ENCODE measurements at places on chromosomes 2 and 18.
A peak's percentile ranks its signal among the peaks of the same experiment; 100 is the strongest.

- DNase-seq = no peak
These were observed 11.5 kb downstream of the IGFBP5 start for GRCh38 chr2:216683846-216684245.

DNA sequence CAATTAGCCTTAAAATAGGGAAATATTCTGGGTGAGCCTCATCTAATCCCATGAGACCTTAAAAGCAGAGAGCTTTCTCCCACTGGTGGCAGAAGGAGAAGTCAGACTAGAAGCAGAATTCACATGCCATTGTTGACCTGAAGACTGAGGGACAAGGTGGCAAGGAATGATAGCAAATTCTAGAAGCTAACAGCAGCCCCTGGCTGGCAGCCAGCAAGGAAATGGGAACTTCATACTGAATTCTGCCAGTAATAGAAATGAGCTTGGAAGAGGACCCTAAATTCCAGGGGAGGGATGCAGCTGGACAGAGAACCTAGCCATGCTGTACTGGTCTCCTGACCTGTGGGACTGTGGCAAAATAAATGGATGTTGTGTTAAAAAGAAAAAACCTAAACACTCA lies 19.5 kb downstream of the B3GNT7 start:
- DNase-seq = no peak

GRCh38 chr2:205768815-205769494 lies 86.7 kb downstream of the NRP2 start:
- no peak for DNase-seq

DNA sequence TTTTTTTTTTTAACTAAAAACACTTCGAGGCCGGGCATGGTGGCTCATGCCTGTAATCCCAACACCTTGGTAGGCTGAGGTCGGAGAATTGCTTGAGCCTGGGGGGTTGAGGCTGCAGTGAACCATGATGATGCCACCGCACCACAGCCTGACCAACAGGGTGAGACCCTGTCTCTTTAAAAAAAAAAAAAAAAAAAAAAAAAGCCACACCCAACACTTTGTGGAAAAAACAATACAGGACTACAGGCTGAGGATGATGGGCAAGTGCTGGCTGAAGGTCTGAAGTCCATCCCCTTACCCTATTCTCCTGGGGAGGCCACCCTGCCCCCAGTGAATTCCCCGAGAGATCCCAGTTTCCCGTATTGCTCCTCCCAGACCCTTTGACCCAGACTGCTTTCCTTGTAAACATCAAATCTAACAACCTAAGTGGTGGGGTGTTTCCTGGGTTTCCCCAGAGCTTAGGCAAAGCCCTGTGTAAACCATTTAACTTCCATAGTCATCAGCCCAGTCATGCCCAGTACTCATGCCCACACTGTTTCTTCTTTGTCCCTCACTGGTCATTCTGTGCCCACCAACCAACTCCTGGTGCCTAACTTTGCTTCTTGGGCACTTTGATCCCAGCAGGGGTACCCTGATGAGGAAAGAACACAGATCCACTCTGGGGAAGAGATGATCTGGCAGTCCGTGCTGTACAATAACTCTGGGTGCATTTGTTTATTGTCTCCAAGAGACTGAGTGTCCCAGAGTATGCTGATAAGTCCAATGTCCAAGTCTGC lies 5.8 kb upstream of the TMEM37 start:
- DNase-seq = peak; percentile 27

DNA sequence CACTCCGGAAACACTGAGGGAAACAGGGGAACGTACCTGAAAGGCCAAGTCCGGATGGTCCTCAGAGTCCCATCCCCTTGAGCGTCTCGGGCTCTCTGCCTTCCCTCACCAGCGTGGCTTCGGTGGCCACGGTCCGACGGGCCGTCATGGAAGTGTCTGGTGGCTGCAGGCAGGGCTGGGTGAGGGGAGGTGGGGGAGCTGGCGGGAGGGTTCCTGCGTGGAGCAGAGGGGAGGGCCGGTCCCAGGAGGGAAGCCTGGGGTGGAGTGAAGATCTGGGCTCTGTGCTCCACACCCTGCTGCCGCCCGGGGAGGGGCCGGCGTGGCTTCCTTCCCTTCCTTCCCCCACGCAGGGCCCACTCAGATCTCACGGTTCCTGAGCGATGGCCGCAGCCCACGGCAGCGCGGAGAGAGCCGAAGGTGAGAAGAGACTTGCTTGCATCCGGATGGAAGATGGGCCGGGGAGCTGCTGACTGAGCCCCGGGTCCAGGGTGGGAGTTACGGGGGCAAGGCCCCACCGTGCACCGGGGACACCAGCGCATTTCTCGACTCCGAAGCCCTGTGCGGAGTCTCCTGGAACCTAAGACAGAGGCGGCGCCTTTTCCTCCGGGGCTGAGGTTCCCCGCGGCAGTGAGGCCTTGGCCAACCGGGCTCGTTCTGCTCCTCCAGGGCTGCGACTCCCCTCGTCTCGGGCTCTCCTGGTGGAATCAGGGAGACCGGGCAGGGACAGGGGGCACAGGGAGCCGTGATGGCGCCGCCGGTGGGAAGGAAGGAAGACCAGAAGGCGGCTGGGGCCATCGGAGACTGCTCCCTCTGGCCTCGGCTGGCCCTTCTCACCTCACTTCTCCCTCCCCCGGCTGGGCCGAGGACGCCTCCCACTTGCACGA lies 49.1 kb downstream of the KCNF1 start:
- no peak for DNase-seq

DNA sequence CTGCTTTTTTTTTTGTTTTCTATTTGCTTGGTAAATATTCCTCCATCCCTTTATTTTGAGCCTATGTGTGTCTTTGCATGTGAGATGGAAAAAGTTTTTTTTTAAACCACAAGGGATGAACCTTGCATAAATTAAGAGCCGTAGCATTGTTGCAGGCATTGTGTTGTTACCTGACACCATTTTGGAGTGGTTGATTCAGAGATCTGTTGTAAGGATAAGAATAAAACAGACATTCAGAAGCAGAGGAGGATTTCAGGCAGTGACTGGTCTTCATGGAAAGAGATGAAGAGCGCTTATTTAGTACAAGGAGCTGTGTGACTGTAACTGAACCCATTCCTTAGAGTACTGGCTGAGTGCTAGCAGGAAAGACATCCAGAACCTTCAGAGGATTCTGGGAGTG lies 101.2 kb downstream of the LTBP1 start:
- no peak for DNase-seq

GRCh38 chr2:203763241-203763937 lies 57.0 kb downstream of the CD28 start:
- no peak for DNase-seq

DNA sequence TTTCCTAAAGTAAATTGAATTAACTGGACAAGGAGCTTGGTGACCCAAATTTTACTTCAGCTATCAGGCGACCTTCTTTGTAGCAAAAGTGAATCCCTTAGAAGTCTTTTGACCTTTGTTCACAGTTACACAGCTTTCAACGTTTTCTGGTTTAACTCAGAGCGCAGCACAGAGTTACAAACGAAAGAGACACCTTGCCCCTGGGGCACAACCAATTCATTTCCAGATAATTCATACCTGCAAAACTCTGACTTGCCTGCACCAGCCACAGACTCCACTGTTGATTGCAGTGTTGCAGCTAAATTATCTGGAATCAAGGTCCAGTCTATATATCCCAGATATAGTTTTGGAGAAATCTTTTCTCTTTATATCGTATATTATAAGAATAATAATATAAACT lies 358.6 kb upstream of the VWC2L start:
- DNase-seq = no peak

DNA sequence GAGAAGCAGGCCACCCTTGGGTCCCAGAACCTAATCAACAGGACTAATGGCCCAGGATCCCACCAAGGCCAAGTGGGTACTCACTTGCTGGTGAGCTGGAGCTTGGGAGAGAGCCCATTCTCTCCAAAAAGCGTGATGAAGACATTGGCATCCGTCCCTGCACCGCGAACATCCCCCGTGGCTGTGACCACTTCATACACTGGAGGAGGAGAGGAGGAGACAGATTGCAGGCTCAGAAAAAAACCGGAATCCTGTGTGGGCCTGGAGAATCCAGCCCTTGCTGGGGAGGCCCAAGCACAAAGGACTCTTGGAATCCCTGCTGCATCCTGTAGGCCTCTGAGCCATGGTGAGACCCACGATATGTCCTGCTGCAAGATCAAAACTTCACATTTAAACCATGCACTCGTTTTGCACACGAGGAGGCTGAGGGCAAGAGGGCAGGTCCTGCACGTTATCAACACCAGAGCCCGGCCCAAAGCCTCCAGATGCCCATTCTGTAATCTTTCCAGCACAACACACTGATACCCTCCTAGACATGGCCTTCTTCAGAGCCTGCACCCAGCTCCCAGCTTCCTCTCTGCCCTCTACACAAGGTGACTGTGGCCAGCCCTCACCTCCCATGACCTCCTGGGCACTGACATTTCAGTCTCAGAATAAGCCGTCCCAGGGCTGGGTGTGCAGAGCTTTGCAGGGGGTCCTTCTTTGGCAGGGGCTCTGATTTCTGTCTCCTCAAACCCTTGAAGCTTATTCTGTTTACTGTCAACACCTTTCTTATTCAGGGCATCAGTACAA lies 7.8 kb downstream of the LOXHD1 start:
- no peak for DNase-seq

DNA sequence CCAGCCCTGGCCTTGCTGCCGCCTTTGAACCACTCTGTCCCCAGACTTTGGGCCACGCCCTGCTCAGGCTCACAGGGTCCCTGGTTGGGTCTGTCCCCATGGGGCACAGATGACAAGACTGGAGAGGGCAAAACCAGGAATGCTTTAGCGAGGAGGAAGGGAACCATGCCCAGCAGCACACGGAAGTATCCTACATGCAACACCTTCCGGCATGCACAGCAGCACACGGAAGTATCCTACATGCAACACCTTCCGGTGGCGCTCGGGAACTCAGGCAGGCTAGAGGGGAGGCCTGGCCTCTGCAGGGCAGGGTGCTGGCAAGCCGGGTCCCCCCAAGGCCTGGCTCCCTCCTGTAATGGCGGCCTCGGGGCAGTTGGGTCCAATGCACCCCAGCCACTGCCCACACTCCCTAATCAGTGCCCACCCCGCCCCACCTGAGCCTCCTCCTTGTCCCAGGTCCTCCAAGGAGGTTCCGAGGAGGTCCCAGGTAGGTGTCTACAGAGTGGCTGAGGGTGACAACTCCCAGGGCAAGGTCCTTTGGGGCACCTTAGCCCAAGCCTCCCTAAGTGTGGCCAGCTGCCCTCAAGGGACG lies 33.6 kb upstream of the SNED1 start:
- no peak for DNase-seq

DNA sequence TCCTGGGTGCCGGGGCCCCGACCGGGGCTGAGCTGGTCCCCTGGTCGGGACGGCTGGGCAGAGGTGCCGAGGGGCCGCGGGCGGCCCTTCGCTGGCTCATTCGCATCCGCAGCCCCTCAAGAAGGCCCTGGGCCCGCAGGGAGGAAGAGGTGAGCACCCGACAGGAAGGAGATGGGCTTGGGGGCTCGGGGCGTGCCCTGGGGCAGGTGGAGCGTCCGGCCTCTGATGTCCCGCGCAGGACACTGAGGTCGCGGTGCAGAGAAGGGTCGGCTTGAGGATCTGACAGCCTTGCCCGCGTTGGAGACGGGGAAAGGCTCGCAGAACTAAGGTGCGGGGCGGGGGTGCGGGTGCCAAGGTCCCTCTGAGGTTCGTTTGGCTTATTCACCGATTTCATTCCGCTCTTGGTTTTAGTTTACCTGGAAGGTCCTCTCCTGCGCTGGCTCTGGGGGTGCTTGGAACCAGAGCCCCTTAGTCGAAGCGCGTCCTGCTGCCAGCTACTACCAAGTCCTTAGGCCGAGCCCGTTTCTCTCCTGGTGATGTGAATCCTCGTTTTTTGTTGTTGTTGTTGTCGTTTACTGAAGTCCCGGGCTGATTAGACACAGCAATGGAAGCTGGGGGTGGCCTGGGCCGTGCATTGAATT lies 18.9 kb upstream of the CD8A start:
- DNase-seq = no peak

GRCh38 chr2:180679693-180680092 lies 300.7 kb upstream of the UBE2E3 start:
- no peak for DNase-seq

DNA sequence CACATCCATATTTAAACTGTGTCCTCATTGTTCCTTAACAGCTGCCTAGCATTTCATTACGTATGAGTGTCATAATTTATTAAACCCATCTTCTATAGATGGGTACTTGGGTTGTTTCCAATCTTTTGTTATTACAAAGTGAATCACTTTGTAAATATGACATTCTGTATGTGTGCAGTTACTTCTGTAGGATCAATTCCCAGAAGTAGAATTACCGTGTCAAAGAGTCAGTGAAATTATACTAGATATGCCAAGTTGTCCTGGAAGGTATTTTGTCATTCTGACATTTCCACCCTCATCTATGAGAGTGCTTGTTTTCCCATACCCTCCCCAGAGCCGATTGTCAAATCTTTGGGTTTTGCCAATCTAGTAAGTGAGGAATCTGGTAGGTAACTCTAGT lies 194.5 kb upstream of the APCDD1 start:
- DNase-seq = no peak

DNA sequence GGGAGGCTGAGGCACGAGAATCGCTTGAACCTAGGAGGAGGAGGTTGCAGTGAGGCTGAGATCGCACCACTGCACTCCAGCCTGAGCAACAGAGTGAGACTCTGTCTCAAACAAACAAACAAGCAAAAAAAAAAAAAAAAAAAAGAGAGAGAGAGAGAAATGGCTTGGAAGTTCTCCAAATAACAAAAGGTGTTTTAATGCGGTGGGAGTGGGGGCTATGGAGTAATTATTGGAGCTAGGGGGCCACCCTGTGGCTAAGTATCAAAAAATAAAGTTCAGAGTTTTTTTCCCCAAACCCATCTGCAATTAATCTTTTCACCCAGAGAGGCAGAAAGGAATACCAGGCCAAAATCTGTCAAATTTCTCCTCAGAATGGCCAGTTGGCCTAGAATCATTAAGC lies 23.0 kb upstream of the CEP68 start:
- peak; percentile 15 for DNase-seq

DNA sequence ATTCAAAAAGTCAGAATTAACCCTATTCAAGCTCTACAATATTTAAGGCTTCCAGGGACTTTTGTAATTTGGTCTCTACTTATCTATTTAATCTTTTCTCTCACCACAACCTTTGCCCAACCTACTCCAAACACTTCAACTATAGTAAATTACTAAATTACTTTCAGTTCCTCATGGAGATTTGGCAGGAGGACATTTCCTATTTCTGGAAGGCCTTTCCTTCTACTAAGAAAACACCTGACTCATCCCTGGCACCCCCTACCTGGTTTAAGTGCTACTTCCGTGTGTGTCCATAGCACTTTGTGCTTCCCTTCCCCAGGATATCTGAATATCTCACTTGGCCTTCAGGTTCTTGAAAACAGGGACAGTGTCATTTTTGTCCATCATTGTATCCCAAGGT lies 96.3 kb downstream of the UPP2 start:
- no peak for DNase-seq

DNA sequence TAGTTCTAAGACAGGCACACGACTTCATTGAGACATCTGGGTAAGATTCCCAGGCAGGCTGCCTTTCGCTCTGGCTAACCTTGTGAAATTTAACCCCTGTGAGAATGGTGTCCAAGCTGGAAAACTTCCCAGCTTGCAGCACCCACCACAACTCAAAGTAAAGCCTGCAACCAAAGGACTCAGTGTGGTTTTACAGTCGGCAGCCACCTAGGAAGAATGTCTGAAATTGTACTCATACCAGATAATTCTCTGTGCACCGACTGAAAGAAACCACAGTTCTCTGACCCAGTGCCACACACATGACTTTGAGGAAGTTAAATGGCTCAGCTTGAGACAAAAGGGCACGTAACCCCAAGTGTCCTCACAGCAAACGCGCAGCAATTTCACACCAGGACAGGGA lies 125.7 kb downstream of the RBMS1 start:
- DNase-seq = no peak

- DNase-seq = no peak
These were observed 95.7 kb downstream of the EDAR start for GRCh38 chr2:108893277-108893676.

Measured in NCI-H526 (cell line).